Effector CD8-positive, alpha-beta T cell (primary cell): ENCODE measurements at places on chromosomes 13 and 19.

DNA sequence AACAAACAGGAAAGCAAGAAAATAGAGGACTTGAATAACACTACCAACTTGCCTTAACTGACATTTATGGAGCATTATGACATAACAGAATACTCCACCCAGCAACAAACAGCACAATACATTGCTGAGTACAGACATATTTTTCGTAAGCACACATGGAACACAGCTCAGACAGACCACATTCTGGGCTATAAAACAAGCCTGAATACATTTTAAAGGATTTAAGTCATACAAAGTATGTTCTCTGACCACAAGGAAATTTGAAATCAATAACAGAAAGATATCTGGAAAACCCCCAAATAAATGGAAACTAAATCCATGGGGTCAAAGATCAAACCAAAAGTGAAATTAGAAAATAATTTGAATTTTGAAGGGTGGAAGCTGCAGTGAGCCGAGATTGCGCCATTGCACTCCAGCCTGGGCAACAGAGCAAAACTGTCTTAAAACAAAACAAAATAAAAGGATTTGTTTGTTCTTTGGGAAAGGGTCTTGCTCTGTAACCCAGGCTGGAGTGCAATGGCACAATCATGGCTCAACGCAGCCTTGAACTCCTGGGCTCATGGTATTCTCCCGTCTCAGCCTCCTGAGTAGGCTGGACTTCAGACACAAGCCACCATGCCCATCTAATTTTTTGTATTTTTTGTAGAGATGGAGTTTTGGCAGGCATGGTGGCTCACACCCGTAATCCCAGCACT, 5.6 kb downstream of the ZDHHC20 start:
- no peak for DNase-seq

GRCh38 chr19:15820646-15821045, 5.2 kb upstream of the OR10H1 start:
- DNase-seq: no peak

- DNase-seq: no peak
Observed at GRCh38 chr13:31797154-31797775, 57.9 kb downstream of the RXFP2 start.

DNA sequence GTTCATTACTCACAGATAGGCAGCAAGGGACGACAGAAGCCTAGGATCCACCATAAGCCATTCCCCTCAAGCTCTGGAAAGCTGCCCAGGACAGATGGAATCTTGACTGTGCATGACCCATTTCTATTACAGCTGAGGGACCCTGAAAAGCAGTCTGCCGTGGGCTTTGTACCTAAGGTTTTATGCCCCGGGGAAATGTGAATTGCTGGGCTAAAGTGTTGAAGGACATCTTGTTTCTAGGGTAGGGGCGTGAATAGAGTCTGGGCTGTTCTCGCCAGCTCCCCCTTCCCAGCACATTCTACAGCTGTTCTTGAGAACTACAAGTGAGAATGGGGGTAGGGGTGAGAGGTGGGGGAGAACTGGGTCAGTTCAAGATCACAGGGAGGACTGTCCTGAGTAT, 53.6 kb upstream of the TMTC4 start:
- no peak for DNase-seq

GRCh38 chr13:52010890-52011631, at the start of gene ATP7B:
Gene ATP7B, minus strand, starts transcription at chr13:52011450. Its CDS starts 113 bp downstream, at chr13:52011337.
- DNase-seq: no peak

DNA sequence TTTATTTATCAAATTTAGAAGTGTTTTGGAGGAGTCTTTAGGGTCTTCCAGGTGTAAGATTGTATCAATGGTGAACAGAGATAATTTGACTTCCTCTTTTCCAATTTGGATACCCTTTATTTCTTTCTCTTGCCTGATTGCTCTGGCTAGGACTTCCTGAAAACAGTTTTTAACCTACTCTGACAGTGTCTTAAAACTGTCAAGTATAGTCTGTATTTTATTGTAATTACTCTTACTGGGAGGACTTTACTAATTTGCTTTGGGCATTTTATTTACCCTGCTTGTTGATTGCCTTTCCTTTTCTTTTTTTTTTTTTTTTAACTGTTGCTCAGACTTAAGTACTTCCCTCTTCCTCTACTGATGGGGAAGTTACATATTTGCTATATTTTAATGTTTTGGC, 81.3 kb downstream of the URI1 start:
- DNase-seq: no peak

- DNase-seq: no peak
Observed at GRCh38 chr13:96011291-96011872, 41.8 kb downstream of the UGGT2 start.

DNA sequence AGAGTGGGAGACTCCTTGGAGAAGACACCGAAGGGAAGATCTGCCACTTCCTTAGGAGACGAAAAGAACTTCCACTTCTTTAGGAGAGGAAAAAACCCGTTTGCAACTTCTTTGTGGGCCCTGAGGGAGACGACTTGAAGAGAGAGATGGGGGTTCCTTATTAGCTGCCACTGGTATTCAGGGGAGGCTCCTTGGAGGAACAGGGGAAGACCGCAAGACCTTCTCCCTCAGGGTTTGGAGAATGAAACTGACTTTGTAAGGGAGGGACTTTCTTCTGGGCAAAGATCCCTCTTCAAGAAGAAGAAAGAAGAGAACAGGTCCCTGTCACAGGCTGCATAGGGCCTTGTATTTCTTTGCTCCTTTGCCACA, 416 bp downstream of the BCKDHA start:
- no peak for DNase-seq

DNA sequence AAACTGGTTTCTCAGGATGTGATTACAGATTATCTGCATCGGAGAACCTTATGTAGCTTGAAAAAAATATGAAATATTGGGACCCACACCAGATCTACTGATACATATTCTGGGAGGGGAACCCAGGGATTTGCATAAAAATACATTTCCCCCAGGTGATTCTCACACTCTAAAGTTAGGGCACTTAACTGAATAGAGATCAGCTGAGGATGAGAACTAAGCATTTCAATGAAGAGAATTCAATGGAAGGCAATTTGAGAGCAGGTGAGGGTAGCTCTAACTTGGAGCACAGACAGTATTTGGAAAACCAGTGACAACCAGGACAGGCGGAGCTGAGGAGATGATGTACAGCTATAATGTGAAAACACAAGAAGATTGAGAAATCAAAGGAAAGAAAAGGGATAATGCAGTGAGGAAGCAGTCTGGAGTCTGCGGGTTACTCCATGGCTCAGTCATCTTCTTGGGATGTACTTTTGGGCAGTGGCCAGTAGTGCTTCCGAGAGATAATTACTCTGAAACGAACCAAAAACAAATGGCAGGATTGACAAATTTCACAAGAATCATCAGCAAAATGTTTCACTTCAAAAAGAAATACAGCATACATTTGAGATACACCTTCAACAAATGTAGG, 6.1 kb upstream of the OXGR1 start:
- DNase-seq: no peak

- peak; percentile 20 for DNase-seq
Observed at GRCh38 chr19:55452749-55453346, 8.6 kb downstream of the ISOC2 start.

DNA sequence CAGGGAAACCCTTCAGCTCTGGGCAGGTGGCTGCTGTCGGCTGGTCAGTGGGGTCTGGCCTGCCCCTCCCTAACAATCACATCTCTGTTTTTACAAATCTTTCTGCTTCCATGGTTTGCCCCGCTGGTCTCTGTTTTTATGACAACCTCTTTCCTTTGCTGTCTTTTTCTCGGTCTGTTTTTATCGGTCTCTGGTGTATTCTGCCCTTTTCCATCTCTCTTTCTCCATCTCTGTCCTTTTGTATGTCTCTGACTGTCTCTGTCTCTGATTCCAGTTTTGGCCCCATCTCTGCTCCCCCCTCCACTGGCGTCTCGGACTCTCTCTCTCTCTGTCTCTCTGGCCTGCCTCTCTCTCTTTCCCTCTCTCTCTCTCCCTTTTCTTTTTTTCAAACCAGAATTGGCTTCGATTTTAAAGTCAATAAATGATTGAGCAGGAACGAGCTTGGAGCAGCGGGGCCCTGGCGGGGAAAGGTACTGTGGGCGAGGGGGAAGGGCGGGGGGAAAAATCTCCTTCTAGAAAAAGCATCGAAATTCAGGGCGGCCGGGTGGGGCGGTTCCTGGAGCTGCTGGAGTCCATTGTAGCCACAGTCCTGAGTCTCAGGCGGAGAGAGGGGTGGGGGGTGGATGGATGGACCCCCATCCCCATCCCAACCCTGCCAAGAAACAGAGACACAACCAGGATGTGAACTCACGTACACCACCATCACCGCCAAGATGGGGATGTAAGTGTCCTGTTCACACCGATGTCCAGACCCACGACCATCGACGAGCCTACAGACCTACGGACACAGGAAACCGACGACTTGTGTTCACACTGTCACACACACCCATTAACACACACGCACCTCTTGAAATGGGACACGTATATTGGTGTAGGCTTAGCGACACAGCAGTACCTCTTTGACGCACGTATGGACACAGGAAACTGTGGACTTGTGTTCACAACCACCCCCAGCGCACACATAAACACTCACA, 3.0 kb downstream of the NFIX start:
- no peak for DNase-seq
